ENCODE measurements at places on chromosomes 7 and 10.
A peak's percentile ranks its signal among the peaks of the same experiment; 100 is the strongest.

GRCh38 chr10:36171556-36171952, 529.5 kb upstream of the FZD8 start:
- DNase-seq = no peak

- peak; percentile 6 for DNase-seq
These were observed 91.3 kb downstream of the PARD3 start for GRCh38 chr10:34723750-34724149.

DNA sequence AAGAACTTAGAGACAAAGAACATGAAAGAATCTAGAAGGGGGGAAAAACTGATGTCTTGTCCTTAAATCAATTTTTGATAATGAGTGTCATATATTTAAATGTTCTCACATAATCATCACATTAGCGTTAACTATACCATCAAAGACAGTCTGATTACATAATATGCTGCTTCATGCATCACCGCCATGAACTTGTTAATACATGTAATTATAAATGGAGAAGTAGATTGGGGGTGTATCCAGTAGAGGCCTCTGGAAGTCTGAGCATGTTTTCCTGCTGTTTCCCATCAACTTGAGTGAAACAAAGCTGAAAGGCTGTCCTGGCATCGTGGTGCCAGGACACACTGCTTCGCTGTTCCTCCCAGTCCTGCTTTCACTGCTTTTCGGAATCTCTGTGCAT, 48.2 kb downstream of the PRLHR start:
- DNase-seq = no peak

- DNase-seq = no peak
These were observed 83.6 kb upstream of the SEMA3C start for GRCh38 chr7:81002421-81002820.

DNA sequence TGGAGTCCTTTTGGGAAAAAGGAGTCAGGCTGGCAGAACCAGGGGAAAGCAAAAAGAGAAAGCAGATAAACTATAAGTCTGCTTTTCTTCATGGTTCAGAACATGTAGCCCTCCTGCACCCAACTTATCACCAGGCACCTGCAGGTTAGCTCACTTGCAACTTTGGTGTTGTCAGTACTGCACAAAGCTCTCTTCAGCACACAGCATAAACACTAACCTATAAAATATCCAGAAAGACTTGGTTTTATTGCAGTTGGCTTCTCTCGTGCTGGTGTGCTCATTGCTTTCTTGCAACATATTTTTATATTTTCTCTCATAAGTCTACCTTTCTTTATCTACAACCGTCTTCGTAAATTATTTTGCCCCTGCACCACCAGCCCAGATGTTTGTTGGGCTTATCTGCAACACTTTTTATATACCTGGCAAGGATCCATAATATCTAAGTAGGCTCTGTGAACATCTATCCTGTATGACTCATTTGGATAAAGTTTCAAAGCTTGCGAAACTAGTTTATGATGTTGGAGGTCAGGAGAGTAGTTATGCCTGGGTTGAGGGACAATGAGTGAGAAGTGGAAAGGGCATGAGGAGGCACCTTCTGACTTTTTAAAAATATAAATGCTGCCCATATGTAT, 164.6 kb downstream of the ANKRD30A start:
- no peak for DNase-seq

DNA sequence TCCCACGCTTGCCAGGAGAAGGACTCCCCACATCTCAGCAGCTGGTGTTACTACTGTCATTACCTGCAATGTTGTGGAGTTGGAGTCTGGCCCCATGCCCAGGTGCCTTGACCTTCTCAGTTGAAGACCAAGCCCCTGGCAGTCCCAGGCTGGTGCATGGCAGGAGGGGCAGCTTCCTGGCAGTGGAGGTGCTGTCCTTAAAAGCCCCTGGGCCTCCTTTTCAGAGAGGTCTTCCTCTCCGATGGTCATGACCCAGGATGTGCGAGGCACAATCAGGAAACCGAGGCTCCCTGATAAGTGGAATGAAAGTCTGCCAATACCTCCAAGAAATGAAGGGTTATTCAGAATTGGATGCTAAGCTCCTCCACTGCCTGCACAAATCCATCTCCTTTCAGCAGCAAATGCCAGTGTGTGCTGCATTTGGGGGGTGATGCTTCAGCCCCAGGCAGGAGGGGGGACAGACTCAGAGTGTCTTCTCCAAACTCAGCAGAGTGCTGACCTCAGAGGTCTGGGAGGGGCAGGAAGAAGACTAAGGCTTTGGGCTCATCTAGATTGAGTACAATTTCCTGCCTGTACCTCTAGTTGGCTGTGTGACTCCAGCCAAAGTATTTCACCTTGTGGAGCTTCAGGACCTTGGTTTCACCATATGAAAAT, 97.0 kb upstream of the DDC start:
- DNase-seq = peak; percentile 11

DNA sequence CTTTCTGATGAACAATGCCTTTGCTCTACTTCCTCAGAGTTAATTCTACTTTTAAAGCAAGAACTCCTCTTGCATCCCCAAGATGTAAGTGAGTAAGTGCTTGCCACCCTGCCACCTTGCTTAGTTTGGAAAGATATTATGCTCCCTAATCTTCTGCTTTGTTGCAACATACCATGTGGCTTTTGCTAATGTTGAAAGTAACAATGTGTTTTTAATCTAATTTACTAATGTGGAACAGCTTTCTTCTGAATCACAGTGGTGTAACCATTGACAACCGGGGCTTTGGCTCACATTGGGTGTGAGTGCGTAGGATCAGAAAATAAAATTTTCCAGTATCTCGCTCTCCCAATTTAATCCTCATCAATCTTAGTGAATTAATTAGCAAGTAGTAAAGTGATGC, 254.1 kb upstream of the PTER start:
- DNase-seq = no peak

DNA sequence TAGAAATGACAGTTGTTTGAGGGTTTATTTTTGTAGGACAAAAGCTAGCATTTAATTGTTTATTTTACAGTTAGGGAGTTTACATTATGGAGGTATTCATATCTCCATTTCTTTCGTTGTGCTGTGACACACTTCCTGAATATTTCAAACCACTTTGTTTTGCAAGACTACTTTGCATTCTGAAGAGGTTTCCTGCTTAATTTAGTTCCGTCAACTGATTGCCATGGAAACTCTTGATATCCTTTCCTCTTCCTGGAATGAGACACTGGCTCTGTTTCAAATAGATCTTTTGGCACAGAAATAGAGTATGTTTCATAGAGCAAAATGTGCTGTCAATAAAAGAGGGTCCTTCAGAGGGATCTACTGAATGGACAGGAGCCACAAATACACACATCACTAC, 159.5 kb upstream of the AGR3 start:
- peak; percentile 17 for DNase-seq

GRCh38 chr7:44043902-44044301, 600 bp upstream of the DBNL start:
- no peak for DNase-seq

- DNase-seq = no peak
These were observed 28.1 kb upstream of the PTN start for GRCh38 chr7:137371616-137372015.

DNA sequence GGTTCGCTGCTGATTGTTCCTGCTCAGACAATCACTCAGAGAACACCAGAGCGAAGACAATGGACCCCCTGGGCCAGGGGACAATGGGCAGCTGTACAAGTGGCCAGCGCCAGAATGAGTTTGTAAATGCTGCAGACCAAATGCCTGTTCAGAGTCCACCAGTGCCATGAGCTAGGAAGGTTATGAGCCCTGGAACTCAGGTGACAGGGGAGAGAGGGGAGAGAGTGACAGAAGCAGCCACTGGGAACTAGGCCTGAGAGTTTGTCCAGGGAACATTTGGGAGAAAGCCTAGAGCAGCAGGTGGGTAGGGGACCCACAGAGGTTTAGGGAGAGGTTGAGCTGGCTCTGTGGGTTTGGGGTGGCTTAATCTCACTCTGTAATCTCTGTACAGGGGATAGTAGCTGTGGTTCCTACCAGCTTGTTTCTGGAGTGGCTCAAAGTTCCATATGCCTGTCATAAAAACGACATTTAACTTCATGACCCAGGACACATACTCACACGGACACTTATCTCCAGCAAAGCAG, 60.4 kb downstream of the C10orf105 start:
- DNase-seq = no peak

DNA sequence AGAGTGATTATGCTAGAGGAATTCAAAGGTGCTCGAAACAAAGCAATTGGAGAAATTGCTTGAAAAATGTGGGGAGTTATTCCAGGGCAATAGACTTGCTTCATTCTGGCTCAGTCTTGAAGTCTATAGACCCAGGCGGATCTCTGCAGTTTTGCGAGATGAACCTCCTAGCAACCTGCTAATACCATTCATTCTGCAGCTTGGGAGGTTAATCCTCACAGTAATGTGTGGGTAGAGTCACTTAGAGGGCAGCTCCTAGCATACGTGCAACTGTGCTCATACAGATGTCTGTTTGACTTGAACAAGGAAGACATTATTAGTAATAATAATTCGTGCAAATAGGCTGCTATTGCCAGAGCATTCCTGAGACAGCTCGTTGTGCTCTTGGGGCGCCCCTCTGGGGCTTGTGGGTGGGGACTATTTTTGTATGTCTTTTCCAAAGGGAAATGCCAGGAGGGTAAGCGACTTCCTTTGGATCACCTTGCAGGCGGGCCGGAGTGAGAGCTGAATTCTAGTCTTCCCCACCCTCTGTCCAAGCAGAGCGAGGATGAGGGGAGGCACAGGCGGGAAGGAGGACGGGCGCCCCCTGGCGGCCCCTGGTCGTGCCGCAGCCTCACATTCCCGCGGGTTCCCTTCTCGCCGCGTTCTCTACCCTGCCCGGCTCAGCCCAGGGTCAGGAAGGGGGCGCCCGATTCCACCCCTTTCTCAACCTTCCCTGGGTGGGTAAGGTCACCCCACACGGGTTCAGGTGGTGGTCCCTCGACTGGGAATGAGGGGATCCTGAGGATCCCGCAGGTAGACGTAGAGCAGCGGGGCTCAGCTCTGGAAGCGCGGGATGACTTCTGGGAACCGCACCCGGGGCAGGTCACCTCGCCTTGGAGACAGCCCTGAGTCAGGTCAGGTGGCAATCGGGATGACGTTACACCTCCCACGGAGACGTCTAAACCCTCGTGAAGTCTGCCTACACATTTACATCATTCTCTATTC, 241.5 kb downstream of the PHTF2 start:
- peak; percentile 44 for DNase-seq

DNA sequence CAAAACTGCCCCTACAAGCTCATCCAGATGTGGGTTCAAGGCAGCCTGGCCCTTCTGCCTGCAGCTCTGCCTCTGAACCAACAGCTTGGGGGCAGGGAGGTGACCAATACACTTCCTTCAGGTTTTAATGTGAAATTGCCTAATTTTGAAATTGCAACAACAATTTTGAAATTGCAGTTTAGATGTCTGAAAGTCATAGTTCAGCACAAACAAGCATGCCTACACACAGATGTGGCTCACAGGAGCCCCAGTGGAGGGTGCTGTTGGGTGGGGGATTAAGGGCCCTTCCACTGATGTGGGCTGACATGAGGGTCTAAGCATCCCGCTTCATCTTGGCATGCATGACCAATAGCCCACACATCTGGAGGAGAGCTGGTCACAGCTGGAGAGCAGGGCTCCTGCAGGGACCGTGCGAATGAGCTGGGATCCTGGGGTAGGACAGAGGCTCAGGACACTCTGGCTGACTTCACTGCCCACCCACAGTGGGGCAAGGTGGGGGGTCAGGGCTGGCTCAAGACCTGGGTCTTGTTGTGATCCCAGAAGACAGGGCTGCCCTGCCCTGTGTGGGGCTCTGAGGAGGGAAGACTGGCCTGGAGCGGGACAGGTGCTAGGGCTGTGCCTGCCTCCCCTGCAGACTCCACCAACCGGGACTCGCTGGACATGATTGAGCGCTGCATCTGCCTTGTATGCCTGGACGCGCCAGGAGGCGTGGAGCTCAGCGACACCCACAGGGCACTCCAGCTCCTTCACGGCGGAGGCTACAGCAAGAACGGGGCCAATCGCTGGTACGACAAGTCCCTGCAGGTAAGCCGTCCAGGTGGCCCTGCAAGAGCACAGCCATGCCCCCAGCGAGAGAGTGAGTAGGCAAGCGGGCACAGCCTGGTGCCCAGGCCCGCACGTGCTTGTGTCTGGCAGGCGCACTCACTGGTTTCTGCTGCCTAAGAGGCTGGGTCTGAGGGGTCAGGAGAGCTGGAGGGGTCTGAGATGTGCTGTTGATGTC, 32.3 kb downstream of the CHAT start:
- DNase-seq = no peak

- no peak for DNase-seq
These were observed 11.8 kb downstream of the OR9A2 start for GRCh38 chr7:143015084-143015483.

DNA sequence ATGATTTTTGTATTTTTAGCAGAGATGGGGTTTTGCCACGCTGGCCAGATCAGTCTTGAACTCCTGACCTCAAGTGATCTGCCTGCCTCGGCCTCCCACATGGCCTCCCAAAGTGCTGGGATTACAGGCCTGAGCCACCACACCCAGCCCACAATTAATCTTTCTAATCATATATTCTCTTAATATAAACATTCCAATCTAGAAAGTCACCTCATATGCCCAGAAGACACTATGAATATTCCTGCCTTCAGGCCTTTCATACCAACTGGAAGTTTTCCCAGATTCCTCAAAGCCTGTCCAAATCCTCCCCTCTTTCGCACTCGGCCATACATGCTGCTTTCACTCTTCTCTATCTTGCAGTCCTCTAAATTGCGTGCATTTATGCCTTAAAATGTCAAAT, 32.6 kb downstream of the PDZD8 start:
- DNase-seq = no peak

DNA sequence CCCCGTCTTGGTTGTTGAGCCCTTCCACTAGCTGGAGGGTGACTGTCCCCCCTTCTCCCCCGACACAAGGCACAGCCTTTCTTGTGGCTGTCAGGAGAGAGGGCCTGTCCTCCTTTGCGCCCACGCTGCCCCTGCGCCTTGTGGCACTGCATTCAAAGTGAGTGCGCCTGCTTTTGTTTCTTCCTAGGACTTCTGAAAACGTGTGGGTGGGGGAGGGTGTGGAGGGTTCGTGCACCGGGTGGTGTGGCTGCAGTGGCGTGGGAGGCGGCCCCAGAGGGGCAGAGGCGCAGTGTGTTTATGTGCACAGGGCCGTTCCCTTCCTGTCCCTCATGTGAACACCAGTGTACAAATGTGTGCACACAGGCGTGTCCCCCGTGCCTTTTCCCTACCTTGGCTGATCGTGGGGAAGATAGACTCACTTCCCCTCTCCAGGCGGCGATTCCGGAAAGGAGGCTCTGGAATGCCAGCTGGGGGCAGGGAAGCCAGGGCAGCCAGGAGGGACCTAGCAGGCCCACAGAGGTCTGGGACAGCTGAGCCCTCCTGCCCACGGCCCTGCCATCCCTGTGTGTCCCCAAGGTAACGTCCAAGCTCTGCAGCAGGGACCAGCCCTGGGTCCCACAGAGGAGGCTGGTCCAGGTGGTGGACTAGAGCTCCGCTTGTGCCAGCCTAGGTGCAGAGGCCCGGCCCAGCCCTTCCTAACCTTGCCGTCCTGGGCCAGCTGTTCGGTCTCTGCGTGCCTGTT, 88.8 kb downstream of the LHPP start:
- no peak for DNase-seq

- DNase-seq = peak; percentile 39
These were observed 4.4 kb downstream of the ZMIZ1 start for GRCh38 chr10:79072994-79073645.

GRCh38 chr7:20793694-20794394, 7.2 kb upstream of the SP8 start:
- no peak for DNase-seq

GRCh38 chr7:23955145-23955544, 245.1 kb downstream of the STK31 start:
- no peak for DNase-seq

GRCh38 chr7:37193087-37193774, 255.4 kb downstream of the ELMO1 start:
- DNase-seq = no peak

Measured in hematopoietic multipotent progenitor cell treated with erythropoietin and hydrocortisone succinate and interleukin-3 and kit ligand, for 8 days (in vitro differentiated cells).